Activated CD4-positive, alpha-beta T cell treated with anti-CD3 and anti-CD28 coated beads, Interleukin-2, amount 50 U/mL, for 24 hours (primary cell): ENCODE measurements at places on chromosomes 1 and 21.

- DNase-seq = no peak
Observed at GRCh38 chr21:45932922-45933502, 48.6 kb upstream of the COL6A1 start.

- no peak for DNase-seq
Observed at GRCh38 chr1:211632117-211632807, 43.2 kb downstream of the NEK2 start.

DNA sequence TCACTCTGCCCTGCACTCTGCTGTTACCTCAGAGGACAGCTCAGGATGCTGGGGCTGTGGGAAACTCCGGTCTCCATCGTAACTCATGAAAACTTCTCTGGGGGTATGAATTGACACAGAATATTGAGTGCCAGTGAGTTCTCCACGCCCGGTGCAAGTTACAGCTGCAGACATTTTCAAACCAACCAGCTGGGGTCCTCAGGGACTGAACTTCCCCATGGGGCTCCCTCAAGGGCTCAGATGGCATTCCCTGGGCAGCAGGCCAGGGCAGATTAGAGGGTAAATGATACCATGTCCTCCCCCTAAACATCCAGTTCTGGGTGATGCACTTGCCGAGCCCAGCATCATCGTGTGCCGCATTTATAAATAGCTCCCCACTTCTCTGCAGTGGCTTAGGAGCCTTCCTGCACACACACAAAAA, 27.8 kb upstream of the CCSAP start:
- DNase-seq = no peak

- DNase-seq = no peak
Observed at GRCh38 chr1:162144853-162145252, 75.4 kb downstream of the NOS1AP start.

DNA sequence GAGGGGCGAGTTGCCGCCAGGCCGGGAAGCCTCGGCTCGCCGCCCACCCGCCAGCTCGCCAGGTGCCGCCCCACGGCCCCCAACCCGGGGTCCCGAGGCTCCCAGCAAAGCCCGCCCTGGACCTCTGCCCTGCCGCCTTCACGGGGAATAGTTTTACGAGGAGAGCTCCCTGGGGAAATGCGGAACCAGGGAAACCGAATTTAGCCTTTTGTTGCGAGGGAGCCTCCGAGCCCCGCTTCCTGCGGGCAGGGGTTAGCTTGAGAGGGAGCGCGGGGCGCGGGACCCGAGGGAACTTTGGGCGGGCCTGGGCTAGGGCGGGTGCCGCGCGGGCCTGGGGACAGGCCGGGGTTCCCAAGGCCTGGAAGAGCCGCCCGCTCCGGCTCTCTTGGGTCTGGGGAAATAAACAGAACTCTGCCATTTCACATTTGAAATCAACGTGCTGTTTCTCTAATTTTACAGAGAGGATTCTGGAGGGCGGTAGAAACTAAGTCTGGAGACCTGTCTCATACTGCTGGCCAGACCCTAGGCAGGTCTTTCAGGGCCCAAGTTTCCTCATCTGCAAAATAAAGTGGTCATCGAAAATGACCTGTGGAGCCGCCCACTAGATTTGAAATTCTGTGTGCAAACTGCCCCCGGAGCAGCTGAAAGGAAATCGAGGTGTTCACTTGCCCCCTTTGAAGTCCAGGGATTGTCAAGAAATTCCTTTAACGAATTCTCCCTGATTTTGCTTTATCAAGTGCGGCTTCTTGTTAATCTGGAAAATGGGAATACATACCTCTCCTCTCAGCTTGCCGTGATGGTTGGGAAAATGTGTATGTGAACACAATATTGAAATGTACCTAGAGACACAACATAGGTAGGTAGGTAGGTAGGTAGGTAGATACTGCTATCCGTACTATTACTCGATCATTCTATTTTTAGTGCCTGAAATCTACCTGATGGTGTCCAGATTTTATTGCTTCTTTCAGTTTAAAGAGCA, 749 bp upstream of the GLUL start:
- DNase-seq = no peak

- no peak for DNase-seq
Observed at GRCh38 chr1:228101614-228101993, 1.5 kb downstream of the C1orf35 start.

DNA sequence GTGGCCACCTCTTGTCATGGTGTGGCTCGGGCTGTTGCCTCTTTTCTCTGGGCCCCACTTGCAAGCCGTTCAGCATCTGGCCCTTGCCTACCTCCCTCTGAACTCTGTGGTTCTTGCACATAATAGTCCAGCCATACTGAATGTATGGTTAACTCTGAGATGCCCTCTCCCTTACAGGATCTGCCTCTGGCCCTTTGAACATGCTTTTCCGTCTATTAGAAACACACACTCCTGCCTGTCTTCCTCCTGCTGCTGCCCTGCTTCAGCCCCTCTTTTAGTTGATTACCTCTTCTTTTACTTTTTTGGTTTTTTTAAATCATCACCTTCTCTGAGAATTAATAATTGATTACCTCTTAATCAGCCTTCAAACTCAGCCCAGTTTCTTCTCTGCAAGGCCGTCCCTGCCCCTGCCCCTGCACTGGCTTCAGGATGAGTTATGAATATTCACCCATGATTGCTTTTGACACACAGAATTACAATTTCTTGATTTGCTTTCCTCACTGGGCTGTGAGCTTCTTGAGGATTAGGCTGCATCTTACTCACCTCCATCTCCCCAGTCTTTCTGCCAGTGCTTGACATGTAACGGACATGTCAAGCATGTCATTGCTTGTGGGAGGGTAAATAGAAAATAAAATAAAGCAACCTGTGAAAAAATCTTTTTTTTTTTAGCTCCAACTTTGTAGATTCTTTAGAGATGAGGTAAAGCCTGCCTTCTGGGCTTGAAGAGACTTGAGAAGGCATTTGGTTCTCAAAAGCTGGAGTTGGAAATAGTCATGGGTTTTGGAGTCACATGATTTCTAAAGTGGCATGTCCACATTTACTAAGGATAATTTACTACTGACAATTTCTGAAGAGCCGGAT, 158.3 kb downstream of the PLXNA2 start:
- no peak for DNase-seq

DNA sequence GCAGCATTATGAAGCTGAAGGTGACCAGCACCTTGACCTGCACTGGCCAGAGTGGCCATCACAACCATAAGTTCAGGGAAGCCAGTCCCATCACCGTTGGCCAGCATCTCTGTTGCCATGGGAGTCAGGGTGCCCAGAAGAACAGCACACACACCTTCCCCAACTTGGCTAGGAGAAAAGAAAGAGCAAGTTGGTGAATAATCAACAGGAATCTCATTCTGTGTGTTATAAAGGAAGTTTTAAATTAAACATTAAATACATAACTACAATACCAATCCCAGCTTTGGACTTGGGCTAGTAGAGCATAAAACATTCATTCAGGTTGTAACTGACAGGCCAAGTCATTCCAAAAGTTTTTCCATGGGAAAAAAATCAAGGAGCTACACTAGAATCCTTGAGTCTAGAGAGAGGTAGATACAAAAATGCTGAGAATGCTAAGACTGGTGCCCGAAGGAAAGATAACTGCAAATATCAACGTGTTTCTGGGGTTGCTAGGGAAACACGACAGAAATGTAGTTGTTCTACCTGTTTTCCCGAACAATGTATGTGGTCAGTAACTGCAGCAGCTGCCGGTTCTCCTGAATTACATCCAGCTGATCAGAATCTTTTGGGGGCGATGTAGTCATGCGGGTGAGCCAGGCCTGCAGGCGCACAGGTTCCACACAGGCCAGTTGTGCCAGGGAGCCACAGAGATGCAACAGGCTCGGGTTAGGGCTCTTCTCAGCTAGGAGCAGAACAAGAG, 45.6 kb downstream of the UBR4 start:
- DNase-seq = no peak

DNA sequence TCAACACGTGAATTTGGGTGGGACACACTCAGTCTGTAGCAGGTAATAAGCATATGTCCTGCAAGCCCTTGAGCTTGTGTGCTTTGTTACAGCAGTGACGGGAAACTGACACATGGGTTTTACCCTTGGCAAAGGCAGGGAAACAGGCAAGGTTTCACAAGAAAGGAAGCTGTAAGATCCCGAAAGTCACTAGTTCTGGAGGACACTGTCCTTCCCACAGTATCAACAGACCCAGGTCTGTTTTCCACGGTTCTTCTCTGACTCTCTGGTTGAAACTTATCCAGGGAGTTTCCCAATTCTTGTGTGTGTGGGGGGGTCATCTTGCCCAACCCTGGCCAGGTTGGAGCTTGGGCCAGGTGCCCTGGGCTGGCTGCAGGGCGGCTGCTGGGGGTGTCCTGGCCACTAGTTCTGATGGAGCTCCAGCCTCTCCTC, 29.3 kb upstream of the ZBTB21 start:
- no peak for DNase-seq

DNA sequence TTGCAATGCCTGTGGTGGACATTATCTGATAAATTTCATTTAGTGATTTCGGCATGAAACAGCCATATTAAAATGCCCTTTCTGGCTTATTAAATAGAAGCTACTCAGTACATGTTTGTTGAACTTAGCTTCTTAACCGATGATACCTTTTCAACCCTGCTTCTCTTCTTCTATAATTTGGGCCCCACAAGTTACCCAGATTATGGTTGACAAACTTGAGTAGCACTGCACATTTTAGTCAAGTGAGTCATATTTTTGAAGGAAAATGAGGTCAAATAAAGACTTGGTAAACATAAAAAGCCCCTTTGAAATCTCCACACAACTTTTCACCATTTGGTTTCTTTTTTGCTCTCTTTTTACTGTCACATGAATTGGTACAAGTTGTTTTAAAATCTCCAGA, 33.8 kb downstream of the GIPC2 start:
- DNase-seq = no peak

- DNase-seq = no peak
Observed at GRCh38 chr1:168136709-168137514, at the start of gene GPR161. TSS of gene GPR161 (minus strand) at chr1:168136930. CDS start at chr1:168104850, 32,080 bp downstream.

GRCh38 chr1:160789051-160789701, 6.8 kb upstream of the LY9 start:
- no peak for DNase-seq

GRCh38 chr1:165152109-165152508, 204.4 kb downstream of the LMX1A start:
- no peak for DNase-seq

GRCh38 chr1:114040273-114041015, 61.2 kb downstream of the OLFML3 start:
- no peak for DNase-seq

GRCh38 chr1:20220036-20220435, 33.7 kb upstream of the PLA2G2C start:
- DNase-seq = no peak

GRCh38 chr1:22364326-22364650, 87.4 kb upstream of the ZBTB40 start:
- no peak for DNase-seq

DNA sequence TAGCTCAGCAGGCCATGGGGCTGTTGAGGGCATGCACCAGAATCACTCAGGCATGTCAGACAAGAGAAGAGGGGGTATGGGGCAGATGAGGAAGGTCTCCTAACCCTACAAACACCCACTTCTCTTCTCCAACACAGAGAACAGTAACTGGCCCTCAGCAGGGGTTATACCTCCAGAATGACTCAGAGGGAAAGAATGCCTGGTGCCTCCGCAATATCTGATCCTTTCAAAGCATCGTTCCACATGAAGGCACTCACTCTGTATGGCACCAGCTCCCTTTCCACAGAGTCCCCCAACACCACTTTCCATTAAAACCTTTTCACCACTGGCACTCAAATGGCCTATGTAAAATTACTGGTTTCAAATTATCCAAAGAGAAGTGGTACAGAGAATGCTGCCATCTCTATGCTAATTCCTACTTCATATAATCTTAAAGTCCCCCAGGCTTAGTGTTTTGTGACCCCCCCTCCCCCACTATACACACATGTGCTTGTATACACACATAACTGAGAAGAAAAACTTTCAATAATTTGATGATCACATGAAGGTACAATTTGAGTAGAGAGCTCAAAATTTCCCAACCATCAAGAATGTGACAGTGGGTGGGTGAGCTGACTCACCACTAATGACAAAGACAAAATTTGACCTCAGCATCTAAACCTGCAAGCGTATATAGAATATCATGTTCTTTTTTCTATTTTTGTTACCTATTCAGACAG, 91.5 kb downstream of the SIPA1L2 start:
- DNase-seq = no peak

DNA sequence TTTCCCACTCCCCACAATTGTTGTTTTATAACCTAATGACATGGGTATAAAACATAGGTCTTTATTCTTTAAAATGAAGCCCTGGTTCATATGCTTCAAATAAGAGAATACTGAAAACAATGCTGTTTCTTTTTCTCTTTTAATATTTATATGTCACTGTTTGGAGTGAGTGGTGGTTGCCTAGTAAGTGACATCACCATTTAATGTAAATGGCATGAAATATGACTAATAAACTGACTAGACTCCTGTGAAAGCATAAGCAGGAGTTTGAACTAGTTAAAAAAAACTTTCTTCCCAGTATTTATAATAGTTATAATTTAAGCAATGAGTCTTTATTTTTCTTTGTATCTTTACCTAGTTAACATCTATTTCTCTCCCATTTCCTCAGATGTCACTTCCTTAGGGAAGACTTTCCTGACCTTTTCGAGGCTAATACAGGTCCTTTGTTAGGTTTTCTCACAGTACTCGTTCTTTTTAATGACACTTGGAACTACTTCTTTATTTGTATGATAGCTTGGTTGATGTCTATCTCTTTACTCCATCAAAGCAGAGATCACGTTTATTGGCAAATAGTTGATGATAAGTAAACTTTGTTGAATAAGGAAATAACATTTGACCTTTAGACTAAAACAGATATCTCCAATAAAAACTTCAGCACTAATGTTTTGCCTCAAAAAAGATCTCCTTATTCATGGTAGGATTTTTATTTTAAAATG, 105.4 kb upstream of the PDC start:
- no peak for DNase-seq

DNA sequence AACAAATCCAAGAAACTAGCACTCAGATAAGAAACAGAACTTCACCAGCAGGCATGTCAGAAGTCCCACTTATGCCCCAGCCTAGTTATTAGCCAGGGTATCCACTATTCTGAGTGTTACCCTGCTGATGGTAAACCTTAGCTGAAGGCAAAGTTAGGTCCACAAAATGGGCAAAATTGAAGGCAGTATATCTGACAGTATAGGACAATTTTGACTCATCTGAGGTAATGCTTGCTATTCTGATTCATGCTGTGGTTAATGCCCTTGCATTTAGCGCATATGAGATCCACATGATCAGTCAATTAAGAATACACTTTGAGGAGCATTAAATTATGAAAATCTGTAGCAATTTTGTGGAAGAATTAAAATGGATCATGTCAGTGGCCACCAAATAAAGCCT, 15.1 kb downstream of the IFI44 start:
- DNase-seq = no peak

GRCh38 chr1:43270421-43271095, 775 bp downstream of the TMEM125 start:
- DNase-seq = no peak

DNA sequence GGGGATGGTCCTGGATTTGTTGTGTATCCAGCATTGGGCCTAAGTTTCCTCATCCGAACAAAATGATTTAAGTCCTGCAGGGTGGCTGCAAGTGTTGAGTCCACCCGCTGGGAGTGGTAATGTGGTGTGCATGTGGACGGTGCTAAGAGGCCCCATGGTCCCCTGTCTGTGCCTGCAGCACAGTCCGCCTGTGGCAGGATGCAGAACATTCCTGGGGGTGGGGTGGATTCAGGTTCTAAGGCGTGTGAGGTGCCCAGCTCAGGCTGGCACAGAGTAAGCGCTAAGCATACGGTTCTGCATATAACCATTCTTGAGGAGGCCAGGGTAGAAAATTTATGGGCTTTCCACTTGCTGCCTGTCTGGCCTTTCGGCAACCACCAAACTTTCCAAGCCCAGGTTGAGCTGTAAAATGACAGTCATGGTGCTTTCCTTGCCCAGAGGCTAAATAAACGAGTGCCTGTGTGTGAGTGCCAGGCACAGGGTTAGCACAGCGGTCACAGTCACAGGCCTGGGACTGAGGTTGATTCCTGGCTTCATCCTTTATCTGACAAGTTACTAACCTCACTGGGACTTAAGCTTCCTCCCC, 30.7 kb downstream of the SLC2A1 start:
- no peak for DNase-seq
